T47D (cell line): ENCODE measurements at places on chromosomes 16 and 17.

DNA sequence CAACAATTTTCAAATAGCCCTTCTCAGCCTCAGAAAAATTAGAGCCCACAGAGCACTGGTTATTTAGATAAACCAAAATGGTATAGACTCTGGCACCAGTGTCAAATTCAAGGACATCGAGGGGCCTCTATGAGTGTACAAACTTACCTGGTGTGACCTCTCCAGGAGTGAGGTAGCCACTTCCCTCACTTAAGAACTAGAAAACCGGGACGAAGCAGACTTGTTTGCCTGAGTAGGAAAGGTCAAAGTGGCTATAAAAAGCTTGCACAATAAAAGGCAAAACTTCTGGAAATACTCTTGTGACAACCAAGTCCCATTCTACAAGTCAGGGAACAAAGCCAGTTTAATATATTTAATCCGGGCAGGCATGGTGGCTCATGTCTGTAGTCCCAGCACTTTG, 39.2 kb upstream of the PRSS54 start:
- DNase-seq, result peak; percentile 13

- DNase-seq, result no peak
These were observed 14.2 kb upstream of the MSI2 start for GRCh38 chr17:57242148-57242547.

DNA sequence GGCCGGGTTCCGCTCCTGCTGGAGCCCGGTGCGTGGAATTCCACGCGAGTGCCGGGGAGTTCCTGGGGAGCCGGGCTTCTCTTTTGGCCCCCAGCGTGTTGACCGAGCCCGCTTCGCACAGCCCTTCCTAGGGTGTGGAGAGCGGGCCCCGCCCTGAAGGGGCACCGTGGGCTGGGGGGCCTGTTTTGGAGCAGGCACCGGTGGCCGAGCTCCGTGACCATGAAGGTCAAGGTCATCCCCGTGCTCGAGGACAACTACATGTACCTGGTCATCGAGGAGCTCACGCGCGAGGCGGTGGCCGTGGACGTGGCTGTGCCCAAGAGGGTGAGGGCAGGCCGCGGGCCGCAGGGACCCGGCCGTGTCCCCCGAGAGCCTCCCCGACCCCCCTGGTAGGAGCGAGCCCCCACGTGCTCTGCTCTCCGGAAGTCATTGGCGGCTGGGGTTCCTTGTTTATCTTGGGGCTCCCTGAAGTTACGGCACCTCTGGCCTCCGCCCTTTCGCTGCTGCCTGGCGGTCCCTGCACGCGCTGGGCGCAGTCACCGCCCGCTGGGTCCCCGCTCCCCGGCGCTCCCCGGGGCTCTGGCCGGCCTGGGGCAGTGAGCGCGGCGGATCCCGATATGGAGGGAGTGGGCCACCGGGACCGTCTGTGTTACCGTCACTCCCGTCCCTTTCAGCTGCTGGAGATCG, 528 bp downstream of the HAGHL start:
- no peak for DNase-seq

DNA sequence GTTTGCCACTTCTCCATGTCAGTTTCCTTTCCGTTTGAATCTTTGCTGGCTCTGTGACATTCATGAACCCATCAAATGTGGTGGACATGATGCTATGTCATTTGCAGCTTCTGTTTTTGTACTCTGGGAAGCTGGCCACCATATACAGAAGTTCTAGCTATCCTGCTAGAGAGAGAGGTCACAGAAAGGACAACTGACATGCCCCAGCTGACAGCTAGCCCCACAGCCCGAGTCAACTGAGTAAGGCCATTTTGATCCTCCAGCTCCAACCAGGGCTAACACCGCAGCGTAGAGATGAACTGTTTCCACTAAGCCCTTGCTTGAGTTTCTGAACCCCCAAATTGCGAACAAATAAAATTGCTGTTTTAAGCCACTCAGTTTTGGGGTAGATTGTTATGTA, 33.8 kb downstream of the CCDC42 start:
- no peak for DNase-seq

GRCh38 chr17:74466111-74466827, at the start of gene CD300A:
Gene CD300A, plus strand, starts transcription at chr17:74466634. Its CDS starts 70 bp downstream, at chr17:74466704.
- no peak for DNase-seq

DNA sequence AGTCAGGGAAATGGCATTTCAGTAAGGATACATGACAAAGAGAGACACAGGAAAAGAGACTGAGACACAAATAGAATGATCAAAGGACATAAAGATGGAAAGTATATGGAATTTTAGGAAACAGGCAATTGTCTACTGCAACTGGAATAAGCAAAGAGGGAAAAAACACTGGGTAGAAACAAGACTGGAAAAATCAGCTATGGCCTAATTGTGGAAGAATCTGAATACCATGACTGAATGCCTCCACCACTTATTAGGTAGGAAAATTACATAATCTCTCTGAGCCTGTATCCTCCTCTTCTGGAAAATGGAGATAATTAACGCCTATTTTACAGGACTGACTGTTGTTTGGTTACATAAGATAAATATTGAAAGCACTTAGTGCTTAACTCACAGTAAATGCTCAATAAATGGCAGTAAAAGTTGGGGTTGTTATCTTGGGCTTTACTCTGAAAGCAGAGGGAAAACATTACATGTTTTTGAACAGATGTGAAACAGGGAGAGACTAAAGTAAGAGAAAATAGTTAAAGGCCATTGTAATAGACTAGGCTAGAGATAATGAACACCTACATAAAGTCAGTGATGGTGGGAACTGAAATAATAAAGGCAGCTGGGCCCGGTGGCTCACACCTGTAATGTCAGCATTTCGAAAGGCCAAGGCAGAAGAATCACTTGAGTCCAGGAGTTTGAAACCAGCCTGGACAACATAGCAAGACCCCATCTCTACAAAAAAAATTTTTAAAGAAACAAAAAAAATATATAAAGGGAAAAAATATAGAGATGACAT, 63.5 kb upstream of the C17orf78 start:
- DNase-seq, result no peak

GRCh38 chr16:61871837-61872777, 164.1 kb downstream of the CDH8 start:
- DNase-seq, result no peak

- no peak for DNase-seq
These were observed 10.6 kb downstream of the KSR1 start for GRCh38 chr17:27466743-27467375.

DNA sequence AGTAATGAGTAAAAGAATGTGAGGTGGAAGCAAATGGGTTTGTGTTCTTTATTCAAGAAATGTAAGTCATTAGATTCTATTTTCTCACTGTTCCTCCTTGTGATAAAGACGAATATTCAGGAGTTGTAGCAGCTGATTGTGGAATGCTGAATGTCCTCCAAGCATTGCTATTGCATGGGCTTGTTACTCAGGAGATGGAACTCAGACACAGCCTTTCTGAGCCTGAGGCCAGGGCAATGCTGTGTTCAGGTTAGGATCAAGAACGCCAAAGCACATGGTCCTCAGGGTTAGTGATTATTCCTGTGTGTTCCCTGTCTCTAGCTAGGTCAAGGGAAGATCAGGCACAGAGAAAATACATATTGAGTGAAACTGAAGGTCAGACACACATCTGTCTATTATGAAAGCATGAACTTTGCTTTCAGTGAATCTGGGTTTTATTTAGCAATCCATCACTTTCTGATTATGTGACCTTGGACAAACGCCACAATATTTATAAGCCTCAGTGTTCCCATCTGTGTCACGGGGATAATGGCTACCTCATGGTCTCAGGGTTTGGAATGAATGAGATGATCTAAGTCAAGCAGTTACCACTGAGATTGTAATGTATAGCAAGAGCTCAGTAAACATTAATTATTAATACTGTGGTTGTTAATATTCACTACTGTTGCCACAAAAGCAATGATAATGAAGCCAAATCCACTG, 426.8 kb upstream of the DYNLRB2 start:
- DNase-seq, result no peak

DNA sequence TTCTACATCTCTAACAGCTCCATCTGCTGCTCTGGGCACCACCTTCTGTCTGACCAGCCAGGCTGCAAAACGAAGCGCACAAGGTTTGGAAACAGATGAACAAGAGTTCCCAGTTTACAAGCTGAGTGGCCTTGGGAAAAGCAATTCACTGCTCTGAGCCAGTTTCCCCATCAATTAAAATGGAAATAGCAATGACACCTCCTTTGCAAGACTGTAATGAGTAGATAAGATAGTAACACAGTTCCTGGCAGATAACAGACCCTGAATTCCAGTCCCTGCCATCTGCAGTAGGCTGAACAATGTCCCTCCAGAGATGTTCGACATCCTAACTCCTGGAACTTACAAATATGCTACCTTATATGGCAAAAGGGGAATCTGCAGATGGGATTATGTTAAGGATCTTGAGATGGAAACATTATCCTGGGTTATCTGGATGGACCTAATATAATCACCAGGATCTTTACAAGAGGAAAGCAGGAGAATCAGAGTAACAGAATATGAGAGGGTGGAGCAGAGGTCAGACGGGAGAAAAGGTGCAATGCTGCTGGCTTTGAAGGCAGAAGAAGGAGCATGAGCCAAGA, 27.9 kb downstream of the CPPED1 start:
- DNase-seq, result no peak

GRCh38 chr17:36661047-36661666, 59.8 kb downstream of the MRM1 start:
- no peak for DNase-seq

GRCh38 chr16:15765880-15766279, 90.9 kb downstream of the MYH11 start:
- DNase-seq, result peak; percentile 77

DNA sequence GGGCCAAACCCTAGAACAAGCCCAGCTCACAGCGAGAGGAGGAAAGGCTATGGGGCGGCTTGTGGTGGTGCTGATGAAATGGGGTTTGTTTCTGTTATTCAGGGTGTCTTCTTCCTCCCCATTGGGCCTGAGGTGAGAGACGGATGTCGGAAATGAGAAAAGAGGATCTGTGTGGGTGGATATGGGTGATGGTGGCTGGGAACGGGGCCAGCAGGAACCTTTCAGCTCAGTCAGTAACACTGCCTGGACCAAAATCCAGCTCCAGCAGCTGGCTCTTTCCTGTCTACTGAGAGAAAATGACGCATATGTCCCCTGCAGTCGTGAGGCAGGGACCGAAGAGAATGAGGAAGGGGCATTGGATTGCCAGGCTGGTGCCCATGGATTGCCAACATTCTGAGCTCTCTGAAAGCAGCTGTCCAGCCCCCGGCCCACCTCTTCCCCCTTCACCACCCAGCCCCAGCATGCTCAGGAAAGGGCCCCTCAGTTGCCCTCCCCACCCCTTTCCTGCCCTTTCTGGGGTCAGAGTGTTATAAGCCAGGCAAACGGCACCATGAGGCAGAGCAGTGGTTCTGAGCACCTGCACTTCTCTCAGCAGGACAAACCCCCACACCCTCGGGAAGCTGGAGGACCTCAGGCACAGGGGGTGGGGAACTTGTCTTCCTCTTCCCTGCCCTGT, 4.0 kb downstream of the MYH3 start:
- DNase-seq, result no peak

DNA sequence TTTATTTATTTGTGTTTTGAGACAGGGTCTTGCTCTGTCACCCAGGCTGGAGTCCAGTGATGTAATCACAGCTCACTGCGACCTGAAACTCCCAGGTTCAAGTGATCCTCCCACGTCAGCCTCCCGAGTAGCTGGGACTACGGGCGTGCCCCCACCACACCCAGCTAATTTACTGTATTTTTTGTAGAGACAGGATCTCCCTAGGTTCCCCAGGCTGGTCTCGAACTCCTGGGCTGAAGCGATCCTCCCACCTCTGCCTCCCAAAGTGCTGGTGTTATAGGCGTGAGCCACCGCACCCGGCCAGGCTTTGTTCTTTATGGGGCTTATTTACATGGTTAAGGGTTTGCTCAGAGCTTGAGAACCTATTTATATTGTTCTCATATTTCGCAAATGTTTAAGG, 5.8 kb upstream of the MEIOB start:
- DNase-seq, result no peak

DNA sequence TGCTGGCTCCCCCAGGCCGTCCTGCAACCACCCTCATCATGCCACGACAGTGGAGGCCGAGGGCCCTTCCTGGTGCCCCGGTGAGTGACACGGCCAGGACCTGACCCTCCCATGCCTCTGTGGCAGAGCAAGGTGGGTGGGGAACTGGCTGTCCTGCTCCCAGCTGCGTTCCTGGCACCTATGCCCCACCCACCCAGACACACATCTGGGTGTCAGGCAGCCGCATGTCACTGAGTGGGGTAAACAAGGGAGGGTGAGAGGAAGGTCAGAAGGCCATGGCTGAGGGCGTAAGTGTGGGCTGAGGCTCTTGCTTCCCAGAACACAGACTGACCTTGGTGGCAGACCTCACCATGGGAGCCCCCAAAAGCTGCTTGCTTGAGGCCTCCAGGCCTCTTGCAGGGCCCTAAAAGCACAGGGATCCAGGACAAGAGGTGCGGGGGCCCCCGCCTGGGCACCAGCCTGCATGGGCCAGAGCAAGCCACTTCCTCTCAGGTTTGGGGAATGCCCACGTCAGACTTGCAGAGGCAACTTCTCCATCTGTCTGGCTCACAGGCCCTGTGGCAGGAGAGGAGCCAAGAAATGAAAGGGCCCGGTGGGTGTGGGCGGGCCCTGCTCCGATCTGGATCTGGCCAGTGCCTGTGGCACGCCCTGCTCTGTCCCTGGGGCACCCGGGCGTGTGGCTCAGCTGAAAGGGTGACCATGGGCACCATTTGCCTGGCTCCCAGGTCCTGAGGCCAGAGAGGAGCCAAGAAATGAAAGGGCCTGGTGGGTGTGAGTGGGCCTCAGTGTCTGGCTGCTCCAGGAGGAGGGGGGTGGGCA, 3.9 kb upstream of the CCDC57 start:
- peak; percentile 45 for DNase-seq

- DNase-seq, result no peak
These were observed 43.1 kb downstream of the TBCD start for GRCh38 chr17:82794781-82795482.

DNA sequence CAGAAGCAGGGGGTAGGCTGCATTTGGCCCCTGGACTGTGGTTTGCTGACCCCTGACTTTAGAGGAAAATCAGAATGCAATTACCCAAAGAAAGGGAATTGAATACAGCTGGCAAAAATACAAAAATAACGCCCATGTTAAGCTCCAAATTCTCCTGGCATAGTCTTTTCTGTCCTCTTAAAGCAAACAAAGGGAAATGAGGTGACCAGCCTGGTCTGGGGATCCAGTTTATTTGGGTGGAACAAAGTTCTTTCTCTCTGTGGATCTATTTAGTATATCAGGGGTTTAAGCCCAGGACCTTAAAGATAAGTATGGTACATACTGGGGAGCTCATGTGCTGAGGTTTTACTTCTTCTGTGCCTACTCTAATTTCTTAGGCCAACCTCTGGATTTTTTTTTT, 23.5 kb downstream of the DNAJA2 start:
- no peak for DNase-seq
